ENCODE measurements at places on chromosomes 12 and 14.
A peak's percentile ranks its signal among the peaks of the same experiment; 100 is the strongest.

DNA sequence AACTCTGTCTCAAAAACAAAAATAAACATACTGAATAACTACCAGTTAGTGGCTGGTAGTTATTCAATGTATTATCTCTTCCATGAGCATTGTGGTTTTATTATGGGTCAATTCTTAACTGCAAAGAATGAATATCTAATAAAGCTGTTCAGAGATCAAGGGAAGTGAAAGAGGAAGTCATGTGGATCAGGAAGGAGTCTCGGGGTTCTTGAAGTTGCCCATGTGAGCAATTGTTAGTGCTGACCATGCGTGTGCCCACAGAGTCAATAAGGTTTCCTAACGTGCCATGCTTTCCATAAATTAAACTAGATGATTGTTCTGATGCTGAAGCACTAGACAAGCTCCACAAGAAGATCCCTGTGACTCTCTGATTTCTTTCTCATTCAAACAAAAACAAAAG lies 136.5 kb upstream of the CPSF6 start:
- peak; percentile 29 for DNase-seq

DNA sequence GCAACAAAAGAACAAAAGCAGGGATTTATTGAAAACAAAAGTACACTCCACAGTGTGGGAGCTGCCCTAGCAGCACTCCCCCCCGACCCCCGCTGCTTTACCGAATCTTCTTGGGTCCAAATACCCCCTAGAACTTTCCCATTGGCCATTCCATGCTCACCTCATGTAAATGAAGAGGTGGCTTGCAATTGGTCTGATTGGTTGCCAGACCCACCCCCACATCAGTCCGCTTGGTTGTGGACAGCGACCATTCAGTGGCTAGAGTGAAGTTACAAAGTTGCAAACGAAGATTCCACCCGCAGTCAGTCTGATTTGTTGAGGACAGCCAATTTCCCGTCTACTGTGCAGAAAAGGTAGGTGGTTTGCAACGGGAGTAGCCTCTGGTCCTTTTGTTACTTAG lies 3.9 kb downstream of the STYX start:
- DNase-seq = no peak

DNA sequence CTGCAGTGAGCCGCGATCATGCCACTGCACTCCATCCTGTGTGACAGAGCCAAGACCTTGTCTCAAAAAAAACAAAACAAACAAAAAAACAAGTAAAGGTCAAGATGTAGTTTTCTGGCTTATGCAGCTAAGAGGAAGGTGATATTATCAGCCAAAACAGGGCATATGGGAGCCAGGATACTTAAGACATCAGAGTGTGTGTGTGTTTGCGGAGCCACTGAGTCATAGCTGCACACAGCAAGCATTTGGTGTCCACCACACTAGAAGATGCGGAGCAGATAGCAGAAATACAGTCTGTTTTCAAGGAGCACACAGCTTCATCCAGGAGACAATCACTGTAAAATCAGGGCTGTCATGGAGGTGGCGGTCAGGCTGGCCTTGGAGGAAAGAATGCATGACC lies 72.6 kb upstream of the REP15 start:
- no peak for DNase-seq

DNA sequence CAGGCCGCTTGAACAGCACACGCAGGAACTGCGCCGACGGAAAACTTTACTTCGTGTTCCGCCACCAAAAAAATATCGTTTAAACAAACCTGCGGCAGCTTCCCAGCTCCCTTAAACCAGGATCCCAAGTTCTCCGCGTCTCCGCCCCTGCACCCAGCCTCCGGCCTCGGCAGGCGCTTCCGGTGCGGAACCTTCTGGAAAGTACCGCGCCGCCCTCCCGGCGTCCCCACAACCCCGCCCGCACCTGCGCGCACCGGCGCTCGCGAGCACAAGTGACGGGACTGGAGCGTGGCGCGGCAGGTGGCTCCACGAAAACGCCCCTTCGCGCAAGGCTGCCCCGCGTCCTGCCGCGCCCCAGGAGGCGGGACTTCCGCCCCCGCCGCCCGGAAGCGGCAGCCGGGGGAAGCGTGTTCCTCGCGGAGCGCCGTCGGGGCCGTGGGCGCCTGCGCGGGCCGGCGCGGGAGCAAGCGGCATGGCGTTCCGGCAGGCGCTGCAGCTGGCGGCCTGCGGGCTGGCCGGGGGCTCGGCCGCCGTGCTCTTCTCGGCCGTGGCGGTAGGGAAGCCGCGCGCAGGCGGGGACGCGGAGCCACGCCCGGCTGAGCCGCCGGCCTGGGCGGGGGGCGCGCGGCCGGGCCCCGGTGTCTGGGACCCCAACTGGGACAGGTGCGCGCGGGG lies at the start of gene PGAM5:
TSS of gene PGAM5 (plus strand) at position 438 of the 675 bp plus-strand sequence. CDS start at position 473, 35 bp downstream.
- DNase-seq = peak; percentile 62

GRCh38 chr14:33675415-33676130 lies 275.3 kb downstream of the EGLN3 start:
- no peak for DNase-seq

DNA sequence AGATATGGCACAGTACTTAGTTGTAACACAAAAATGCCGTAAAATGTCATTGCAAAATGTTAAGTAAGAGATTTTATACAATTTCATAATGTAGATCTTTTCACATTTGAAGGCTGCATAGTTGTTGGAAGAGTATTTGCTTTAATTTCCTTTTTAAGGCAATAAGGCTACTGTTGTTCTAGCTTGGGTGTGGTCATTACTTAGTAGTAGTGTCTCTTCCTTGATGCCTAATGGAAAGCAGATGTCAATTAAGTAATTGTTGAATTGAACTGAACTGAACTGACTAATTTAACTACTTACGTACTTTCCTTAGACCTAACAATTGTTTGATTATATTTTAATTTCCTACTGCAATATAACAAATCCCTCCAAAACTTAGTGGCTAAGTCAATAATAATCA lies 181.7 kb downstream of the FLRT2 start:
- no peak for DNase-seq

GRCh38 chr12:25990495-25990894 lies 32.0 kb downstream of the RASSF8 start:
- DNase-seq = no peak

- DNase-seq = no peak
Observed at GRCh38 chr12:105820429-105821125, 318.2 kb downstream of the NUAK1 start.

- DNase-seq = no peak
Observed at GRCh38 chr14:75645056-75645455, 15.6 kb downstream of the ERG28 start.

GRCh38 chr14:100147181-100147631 lies 12.2 kb downstream of the DEGS2 start:
- no peak for DNase-seq

GRCh38 chr14:81192594-81192993 lies 28.2 kb downstream of the GTF2A1 start:
- DNase-seq = no peak

DNA sequence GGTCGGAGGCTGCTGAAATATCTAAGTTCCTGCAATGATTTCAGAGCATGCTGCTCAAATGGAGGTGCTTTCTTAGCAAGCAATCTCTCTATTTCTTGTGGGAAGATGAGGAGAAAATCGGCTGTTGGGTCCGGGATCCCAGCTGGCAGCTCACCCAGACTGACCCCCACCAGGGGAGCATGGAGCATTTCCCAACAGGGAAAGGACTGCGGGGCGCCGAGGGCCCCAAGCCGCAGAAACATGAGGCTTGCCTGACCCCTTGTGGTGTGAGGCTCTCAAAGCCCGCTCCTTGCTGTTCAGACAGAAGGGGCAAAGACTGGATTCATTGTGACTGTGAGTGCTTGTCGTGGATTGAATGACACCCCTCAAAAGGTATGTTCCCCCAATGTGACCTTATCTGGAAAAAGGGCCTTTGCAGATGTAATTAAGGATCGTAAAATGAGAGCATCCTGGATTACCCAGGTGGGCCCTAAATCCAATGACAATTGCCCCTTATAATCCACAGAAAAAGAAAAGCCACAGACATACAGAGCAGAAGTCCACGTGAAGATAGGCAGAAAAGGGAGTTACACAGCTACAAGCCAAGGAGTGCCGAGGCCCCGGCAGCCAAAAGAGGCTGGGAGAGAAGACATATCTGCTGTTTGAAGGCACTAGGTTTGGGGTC lies 116.3 kb upstream of the VASH1 start:
- DNase-seq = peak; percentile 1

DNA sequence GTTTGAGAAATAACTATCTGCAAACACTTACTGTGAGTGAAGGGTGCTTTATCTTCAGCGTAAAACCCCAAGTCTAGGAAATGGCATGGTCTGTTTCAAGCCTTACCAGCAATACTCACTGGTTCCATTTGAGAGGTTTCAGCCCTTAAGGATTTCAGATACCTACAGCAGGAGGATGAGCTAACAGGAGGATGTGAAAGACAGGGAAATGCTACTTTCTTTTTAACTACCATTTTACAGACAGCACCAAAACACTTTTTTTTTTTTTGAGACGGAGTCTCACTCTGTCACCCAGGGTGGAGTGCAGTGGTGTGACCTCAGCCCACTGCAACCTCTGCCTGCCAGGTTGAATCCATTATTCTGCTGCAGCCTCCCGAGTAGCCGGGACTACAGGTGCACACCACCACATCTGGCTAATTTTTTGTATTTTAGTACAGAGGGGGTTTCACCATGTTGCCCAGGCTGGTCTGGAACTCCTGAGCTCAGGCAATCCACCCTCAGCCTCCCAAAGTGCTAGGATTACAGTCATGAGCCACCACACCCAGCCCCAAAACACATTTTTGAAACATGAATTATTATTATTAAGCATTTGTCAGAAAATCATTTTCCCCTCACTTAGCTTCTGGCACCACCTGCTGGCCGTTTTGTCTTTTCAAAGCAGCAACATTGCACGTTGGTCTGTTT lies 4.6 kb downstream of the MTRFR start:
- DNase-seq = peak; percentile 58

DNA sequence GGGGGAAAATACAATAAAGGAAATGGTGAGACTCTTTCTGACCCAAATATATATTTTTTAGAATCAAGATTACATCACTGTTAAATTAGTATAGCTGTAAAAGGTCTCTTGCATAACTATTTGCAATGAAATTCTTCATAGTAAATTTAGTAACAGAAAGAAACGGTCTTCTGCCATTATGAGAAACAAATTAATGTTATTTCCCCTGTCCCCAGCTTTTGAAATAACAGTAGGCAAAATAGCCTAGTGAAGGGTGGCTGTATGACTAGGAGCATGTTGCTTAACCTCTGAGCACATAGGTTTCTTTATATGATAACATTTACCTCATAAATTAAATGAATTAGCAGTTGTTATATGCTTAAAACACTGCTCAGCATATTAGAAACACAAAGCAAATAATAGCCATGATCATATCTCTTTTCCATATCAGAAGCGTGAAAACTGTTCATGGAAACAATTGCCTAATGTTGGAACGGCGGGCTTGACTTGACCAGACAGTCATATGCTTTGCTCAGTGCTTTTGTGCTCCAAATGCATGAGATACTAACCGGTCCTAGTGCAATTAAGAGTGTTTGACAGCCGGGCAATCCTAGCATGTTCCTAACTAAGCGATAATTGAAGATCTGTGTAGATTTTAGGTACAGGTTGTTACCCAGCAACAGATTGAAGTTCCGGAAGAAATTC lies 24.0 kb downstream of the BHLHE41 start:
- peak; percentile 6 for DNase-seq

- no peak for DNase-seq
Observed at GRCh38 chr12:94309373-94309772, 150.3 kb downstream of the CEP83 start.

GRCh38 chr12:77796775-77797174 lies 33.9 kb upstream of the NAV3 start:
- DNase-seq = no peak

GRCh38 chr12:76643438-76643837 lies 83.9 kb upstream of the OSBPL8 start:
- no peak for DNase-seq

Measured in AML-193 (cell line).